Calu3 (cell line): ENCODE measurements at places on chromosomes 4 and X. TPM values are rescaled to one million over a fixed set of nuclear protein-coding genes. Genes with fewer than 3 reads are reported as not detected.

DNA sequence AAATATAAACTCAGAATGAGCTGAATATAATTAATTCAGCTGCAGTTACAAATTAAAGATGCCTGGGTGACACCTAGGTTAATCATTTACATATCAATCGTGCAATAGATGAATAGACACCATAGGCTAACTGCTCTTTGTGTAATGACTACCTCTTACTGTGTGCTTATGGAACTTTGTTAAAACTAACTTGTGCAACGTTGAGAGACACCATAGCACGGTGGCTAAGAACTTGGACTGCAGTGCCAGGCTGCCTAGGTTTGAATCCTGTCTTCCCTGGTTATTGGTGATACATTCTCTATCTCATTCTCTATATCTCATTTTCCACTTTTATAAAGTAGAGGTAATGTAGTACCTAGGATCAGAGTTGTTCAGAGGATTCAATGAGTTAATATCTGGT, 46.9 kb downstream of the SMAD1 start:
- DNase-seq: peak; percentile 3

DNA sequence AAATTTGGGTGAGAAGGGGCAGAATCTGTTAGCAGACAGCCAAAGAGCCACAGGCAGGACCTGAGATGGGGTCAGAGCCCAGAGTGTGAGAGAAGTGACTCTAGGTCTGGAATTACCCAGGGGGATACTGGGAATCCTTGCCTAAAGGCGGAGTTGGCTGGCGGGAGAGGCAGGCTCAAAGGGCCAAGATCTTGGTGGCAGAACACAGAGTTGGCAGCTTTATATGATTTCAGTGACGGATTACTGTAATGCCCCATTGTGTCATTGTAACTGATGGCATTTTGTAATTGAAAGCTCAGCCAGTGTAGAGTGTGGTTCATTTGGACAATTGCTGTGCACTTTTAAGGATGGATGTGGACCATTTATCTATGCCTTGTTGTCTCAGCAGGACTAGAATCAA, 77.3 kb downstream of the SMIM20 start:
- DNase-seq: no peak

DNA sequence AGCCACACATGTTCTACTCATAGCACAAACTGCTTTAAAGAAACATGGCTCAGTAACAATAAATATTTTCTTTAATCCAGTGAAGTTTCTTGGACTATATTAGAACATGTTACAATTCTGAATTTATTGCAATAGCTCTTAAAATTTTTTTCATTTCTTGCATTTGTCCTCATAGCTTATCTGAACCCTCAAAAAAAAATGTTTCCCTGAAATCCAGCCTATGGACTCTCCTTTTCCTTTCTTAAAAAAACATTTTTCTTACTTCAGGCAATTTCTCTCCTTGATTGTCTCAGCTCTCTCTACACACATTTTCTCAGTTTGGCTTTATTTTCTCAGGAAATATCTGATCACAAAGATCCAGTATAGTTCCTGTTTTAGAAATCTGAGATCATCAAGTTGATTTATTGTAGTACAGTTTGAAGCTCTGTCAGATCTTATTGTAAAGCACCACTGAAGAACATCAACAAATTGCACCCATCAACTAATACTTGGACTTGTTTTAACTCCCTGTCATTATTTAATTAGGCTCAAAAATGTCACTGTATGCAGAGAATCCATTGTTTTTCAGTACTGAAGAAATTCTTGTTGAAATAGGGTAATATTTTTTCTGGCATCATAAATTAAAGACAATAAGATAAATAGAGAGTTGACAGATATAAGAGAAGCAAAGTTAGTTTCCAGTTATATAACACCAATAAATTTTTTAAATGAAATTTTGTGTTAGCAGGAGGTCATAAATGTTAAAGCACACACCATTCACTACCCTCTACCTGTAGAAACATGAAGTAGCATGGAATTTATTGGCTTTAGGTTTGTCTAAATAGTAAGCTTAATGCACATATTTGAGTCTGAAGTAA, 317.7 kb downstream of the ARHGAP24 start:
- no peak for DNase-seq

DNA sequence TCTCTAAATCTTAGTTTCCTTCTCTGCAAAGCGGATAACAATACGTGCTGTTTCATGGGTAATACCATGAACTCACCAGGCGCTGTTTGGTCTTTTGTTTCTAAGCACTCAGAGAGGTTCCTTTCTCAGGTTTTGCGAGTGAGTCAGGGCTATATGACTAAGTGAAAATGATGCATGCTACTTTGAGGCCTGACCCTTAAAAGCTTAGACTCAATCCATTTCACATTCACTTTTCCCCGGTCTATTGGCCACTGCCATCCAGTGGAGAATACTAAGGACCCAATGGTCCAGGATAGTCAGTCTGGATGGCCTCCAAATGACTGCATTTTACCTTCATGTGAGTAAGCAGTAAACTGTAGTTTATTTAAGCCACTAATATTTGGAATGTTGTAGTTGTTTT, 400.8 kb upstream of the SLIT2 start:
- no peak for DNase-seq

GRCh38 chr4:102564399-102565059, 63.4 kb downstream of the NFKB1 start:
- DNase-seq: no peak

DNA sequence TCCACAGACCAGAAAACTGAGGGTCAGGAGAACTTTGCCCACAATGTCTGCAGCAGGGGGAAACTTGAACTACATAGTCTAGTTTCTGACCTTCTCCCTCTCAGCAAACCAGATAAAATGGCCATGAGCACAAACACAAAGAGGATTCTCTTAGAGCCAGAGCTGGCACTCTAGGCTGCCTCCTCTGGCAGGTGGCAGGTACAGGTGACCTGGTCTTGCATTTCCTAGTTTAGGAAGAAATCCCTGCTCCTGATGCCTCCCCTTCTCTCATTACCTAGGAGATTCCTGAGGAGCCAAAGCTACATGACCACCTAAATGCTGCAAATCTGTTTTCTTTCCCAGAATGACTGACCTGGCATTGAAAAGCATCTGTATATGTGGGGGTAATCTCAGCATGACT, 45.1 kb downstream of the ARHGEF9 start:
- DNase-seq: no peak

DNA sequence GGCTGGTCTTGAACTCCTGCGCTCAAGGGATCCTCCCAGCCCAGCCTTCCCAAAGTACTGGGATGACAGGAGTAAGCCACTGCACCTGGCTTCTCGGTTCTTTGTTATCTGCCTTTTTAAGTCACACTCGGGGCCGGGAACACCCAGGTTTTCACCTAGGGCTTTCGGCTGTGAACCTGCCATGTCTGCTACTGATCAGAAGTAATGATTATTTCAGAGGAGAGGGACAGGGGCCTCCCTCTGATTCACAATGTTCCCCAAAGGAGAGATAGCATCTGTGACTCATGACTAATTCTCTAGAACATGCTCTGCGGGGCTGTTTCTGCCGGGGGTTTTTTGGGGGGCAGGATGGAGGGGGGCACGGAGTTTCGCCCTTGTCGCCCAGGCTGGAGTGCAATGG, 26.9 kb downstream of the CRLF2 start:
- DNase-seq: no peak

DNA sequence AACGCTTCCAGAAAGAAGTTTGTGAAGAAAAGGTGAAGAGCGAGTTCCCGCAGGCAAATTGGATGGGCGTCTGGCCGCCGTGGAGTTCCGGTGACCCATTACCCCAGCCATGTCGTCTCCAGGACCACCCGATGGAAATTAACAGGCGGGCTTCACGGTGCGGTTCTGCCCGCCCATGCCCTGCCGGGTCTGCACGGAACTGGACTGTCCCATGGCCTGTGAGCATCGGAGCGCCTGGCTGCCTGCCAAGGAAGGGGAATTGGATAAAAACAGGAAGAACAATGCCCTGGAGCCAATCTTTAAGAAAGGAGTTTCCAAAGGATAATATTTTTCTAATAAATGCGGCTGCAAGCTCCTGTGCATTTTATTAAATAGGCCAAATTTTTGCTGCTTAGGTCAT, 319.8 kb upstream of the SLC7A11 start:
- no peak for DNase-seq

GRCh38 chrX:13055486-13055885, 11.1 kb upstream of the FAM9C start:
- no peak for DNase-seq

- no peak for DNase-seq
Observed at GRCh38 chr4:169018406-169018805, 8.4 kb upstream of the CBR4 start.

The MAGEE2 gene
- not detected in 2 replicates for total RNA-seq
